NCI-H1092 treated with DMSO at 0.1 percent for 48 hours (cell line): ENCODE measurements at places on chromosomes 12 and 14.
A peak's percentile ranks its signal among the peaks of the same experiment; 100 is the strongest.

- DNase-seq = no peak
Observed at GRCh38 chr12:44294649-44295048, 458.8 kb downstream of the TMEM117 start.

DNA sequence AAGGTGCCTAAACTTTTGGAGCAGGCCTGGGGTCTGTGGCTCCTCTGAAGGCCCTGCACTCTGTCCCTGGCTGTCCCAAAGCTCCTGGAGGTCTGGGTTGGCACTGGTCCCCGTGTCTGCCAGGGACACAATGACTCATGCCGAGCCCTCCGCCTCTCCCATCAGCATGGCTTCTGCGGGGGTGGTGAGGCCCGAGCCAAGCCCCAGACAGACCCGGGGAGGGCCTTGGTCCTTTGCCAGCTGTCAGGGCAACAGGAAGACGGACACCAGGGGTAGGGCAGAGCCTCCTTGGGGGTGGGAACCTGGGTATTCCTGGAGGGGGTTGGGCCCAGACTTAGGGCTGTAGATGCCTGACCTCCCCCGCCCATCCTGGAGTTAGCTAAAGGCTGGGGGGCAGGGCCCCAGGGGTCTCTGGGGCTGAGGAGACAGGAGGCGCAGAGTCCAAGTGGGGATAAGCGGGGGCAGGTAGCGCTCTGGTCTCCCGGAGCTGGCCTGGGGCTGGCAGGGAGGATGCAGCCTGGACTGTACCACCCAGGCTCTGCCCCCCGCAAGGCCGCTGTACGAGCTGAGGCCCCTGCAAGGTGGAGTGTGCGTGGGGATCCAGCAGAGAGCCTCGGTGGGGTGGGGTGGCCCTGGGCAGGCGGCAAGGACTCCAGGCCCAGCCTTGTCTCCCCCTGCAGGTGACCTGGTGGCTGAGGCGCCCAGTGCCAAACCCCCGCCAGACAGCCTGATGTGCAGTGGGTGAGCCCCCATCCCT, 16.4 kb upstream of the PUS1 start:
- no peak for DNase-seq

DNA sequence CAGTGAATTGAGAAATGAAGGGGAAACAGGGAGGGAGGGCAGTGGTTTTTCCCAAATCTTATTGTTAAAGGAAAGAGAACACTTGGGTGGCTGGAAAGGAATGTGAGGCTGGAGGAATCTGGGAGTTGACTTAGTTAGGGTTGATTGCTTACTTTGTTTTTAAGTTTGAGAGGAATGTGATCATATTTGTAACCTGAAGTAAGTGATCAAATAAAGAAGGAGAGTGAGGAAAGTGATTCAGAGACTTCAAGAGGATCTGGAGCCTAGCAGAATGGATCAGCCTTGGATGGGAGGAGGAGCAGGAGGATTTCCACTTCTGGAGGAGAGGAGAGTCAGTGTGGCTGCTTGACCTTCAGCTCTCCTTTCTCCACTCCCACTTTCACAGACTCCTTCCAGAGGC, 6.0 kb upstream of the LRP6 start:
- DNase-seq = no peak

GRCh38 chr14:49199159-49199558, 387.0 kb downstream of the RPS29 start:
- no peak for DNase-seq

DNA sequence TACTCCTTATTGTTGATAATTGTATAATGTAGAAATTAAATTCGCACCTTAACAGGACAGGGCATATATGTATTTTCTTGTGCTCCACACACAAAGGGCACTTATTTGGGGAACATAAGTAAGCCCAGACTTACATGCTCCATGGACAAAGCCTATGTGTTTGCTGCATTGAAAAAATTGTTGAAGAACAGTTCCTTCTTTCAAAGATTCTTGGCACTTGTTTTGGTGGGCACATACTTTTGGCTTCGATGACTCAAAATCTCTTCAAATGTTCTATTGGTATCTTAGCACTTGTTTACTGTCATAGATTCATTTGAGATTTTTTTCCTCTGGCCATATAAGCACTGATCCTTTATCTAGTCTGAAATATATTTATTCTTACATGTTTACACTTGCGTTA, 1.4 kb upstream of the MAP4K5 start:
- DNase-seq = no peak

- DNase-seq = no peak
Observed at GRCh38 chr14:84850595-84850994, 679.3 kb upstream of the FLRT2 start.

DNA sequence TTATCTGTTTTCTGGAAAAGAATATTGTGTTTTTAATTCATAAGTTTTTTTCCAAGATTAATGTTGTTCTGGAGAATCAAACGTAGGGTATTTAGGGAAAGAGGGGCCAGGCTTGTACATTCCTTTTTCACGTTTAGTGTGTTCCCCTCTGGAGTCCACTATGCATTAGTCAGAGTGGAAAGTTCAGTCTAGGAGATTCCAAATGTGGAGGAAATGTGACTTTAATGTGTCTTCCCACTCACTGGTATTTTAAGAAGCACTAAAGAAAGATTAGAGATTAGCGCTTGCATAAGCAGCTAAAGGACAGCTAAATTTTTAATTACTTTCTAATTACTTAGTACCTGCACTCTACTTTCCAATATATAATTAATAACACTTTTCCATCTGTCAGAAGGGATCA, 4.4 kb upstream of the PDE6H start:
- DNase-seq = no peak

DNA sequence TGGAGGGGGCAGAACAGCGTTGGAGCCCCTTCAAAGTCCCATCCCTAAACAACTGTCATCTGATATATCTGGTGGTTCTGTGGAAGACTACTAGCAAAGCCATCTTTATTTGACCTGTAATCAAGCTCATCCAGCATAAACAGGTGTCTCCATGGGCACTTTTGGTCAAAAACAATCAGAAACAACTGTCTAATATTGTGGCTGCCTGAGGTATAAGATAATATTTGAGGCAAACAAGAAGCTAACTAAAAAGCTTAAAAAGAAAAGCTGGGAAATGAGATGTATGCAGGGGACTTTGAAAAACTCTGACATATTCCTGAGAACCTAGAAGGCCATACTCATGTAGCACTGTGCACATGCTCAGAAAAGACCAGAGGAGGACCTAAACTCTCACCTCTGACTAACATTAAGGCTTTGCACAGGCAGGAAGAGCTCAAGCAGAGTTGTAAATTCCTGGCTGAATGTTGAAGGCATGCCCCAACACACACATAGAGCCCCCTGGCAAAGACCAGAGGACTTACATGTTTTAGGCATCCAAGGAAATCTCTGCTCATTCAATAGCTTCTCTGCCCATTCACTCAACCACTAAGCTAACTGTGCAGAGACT, 27.2 kb upstream of the AP4S1 start:
- DNase-seq = no peak

DNA sequence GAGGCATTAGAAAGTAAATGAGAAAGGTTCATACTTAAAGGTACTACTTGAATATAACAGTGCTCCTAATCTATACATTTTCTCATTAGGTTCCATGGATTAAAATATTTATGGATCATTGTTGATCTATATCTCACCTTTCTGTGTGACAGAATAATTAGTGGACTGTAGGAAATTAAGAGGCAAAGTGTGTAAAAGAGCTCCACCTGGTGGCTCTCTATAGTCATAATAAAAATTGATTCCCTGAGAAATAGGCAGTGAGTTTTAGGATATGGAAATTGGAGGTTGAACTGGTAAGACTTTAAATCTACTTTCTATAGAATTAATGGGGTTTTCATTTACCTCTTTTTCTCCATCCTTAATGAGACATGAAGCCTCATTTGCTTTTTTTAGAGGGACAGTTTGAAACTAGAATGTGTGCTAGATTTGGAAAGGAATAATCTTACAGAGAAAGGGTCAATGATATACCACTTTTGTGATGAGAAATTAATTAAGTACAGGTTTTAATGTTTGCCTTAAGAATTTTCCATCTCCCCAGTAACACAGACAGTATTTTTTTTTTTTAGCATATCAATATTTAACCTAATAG, 11.8 kb upstream of the DERA start:
- peak; percentile 47 for DNase-seq

GRCh38 chr14:50943261-50943942, 881 bp downstream of the PYGL start:
- DNase-seq = no peak

DNA sequence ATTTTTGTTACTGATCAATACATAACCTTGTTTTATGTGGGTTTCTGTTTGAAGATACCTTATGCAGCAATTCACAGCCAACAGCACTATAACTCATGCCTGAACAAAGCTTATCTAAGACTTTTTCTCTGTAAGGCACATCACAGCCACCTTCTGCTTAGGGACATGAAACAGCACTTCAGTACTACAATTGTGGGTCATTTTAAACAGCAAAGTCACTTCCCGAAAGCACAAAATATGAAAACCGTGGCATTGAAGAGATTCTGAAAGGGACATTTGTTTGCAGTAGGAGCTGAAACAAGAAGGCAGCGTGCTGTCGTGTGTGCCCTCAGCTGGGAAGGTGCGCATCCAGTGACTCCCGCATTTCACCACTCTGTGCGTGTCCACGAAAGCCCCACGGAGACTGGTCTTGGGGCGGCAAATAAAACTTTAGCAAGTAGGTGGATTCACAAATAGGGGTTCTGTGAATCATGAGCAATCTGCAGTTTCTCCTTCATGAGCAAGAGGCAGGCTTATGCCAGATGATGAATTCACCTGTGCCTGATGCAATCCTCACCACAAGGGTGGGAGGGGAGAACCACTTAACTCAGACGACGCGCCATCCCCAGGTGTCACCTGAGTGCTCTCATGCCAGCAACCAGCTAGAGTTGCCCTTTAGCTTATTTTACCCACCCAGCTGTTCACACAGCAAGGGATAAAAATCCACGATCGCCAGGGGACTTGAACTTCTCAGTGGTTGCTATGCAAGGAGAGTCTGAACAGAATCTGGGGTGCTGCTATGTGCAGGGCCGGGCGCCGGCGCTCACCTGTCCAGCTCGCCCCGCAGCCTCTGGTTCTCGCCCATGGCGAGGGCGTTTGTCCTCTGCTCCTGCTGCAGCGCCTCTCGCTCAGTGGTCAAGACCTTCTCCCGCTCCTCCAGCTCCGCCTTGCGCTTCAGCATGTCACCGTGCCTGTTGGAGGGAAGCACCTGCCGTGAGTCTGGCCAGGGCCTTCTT, 54.9 kb upstream of the GPR68 start:
- no peak for DNase-seq

- DNase-seq = no peak
Observed at GRCh38 chr14:51487848-51488247, 163.9 kb upstream of the FRMD6 start.

DNA sequence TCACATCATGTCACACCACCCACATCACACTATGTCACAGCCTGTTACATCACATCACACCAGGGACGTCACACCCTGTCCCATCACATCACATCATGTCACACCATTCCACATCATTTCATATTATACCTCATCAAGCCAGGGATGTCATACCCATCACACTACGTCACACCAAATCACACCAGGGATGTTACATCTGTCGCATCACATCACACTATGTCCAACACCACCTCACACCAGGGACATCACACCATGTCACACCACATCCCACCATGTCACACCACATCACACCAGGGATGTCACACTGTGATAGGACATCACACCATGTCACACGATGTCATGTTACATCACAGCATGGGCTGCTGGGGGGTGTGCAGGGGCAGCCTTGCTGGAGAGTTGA, 110.6 kb downstream of the TMEM121 start:
- no peak for DNase-seq

DNA sequence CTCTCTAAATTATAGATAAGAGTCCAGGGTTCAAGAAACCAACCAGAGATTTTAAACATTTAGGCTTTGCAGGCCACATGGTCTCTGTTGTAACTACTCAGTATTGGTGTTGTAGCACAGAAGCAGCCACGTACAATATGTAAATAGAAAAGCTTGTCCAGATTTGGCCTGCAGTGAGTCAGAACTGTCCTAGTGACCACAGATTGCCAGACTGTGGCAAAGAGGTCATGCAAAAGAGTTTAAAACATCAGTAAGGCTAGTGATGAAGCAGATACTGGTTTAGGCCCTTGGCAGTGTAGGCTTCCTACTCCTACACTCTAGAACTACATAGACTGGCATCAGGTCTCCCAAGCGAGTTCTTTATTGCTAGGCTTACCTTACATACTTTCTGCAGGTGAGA, 117.6 kb upstream of the GARIN6 start:
- DNase-seq = no peak

DNA sequence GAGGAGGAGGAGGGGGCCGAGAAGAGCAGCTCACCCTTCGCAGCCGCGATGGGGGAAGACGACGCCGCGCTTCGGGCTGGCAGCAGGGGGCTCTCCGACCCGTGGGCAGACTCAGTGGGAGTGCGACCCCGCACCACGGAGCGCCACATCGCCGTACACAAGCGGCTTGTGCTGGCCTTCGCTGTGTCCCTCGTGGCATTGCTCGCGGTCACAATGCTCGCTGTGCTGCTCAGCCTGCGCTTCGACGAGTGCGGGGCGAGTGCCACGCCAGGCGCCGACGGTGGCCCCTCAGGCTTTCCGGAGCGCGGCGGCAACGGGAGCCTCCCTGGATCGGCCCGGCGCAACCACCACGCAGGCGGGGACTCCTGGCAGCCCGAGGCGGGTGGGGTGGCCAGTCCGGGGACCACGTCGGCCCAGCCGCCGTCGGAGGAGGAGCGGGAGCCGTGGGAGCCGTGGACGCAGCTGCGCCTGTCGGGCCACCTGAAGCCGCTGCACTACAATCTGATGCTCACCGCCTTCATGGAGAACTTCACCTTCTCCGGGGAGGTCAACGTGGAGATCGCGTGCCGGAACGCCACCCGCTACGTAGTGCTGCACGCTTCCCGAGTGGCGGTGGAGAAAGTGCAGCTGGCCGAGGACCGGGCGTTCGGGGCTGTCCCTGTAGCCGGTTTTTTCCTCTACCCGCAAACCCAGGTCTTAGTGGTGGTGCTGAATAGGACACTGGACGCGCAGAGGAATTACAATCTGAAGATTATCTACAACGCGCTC, 745 bp downstream of the TRHDE start:
- peak; percentile 2 for DNase-seq

DNA sequence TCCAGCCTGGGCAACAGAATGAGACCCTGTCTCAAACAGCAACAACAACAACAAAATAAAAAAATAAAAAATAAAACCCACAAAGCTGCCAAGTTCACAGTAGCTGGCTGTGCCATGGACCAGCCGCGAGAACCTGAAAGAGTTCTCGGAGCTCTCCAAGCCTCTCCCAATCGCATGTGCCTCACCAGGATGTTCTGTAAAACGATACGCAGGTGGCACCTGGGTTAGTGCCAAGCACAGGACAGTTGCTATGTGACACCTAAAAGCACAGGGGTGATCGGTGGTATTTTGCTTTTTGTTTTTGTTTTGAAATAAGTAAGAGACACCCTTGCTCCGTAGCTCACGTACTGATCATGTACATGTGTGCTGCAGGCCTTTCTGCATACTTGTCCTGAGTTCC, 52.4 kb downstream of the RFLNA start:
- no peak for DNase-seq

DNA sequence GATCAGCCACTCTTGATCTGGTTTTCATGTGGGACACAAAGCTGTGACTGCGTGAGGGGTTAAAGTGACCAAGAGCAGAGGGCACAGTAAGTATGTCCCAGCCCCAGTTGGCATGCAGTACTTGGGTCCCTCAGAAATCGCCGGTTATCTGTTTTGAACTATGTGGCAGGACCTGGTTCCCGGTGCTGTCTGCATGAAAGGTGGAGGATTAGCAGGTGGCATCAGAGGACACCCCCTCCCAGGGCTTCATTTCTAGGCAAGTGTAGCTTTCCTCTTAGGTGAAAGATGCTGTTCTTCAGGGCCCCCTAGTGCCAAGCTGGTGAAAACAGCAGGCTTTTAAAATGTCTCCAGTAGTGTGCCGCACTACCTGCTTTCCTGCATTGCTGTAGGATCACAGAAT, 57.1 kb downstream of the ATG14 start:
- DNase-seq = peak; percentile 72

GRCh38 chr12:91744597-91744996, 401.0 kb downstream of the BTG1 start:
- no peak for DNase-seq
